ENCODE measurements at places on chromosomes 5 and 9.

DNA sequence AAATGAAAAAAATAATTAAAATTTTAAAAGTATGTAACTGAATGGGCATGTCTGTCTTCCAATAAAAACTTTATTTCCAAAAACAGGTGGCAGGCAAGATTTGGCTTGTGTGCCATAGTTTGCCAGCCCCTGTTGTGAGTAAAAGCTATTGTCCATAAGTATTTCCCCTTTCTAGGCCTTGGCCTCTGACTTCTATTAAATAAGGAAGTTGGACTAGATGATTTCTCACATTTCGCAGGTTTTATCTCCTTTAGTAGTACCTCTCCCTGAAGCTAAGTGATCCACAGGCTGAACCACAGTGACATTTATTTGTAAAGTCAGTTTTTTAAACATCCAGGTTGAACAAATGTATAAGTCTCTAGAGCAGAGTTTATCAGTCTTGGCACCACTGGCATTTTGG, 41.3 kb downstream of the RECK start:
- no peak for DNase-seq

DNA sequence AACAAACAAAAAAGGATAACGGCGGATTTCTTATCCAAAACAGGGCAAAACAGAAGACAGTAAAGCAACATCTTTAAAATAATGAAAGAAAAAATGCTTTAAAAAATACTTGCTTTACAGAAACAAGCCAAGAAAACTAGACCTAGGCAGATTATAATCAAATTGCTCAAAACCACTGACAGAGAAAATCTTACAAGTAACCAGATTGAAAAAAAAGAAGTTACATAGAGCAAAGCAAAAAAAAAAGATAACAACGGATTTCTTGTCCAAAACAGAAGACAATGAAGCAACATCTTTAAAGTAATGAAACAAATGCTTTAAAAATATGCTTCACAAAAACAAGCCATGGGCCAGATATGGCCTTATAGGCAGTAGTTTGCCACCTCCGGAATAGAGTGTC, 51.1 kb downstream of the RICTOR start:
- no peak for DNase-seq

- DNase-seq: peak; percentile 62
Measured at GRCh38 chr5:41736641-41737040, 133.6 kb downstream of the OXCT1 start.

DNA sequence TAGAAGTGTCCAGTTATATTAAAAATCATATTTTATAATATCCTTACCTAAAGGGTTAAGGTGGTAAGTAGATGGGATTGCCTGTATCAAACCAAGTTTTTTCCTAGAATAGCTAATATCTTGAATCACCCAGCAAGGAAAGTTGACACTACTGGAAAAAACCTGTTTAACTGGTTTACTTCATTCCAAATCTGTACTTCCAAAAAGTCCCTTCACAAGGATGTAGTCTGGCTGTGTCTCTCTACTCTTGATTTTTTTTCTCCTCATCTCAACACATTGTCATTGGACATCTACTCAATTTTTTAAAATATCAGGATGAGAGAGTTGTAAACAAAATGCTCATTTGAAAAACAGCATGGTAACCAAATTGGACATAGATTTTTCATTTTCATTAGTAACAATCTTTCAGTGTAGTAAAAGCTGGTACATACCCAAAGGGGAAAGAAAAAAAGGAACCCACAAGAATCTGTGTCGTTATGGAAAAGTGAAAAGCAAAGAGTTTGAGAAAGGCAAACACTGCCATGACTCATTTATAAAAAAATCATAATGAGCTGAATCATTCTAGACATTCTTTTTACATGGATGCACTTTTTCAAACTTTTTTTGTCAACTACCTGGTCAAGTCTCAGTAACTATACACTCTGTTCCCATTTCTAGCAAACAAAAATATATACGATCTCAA, 173.5 kb downstream of the GLIS3 start:
- peak; percentile 84 for DNase-seq

DNA sequence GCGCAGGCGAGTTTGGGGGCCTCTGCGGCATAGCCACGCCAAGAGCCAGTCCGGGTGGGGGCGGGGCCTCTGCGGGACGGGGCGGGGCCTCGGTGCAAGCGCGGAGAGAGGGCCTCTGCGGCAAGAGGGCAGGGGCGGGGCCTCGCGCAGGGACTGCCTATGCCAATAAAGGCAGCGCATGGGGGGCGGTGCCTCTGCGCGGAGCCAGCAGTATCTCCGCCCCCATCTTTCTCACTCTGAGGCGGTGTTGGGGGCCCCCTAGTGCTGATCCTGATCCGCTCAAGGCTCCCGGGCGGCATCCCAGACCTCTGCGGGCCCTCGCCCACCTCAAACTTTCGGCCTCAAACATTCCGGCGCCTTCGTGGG, 9.2 kb upstream of the GPRIN1 start:
- peak; percentile 92 for DNase-seq

- no peak for DNase-seq
Measured at GRCh38 chr5:91190314-91190690, 192.8 kb downstream of the ARRDC3 start.

- no peak for DNase-seq
Measured at GRCh38 chr9:20786807-20787206, 102.7 kb downstream of the FOCAD start.

GRCh38 chr5:6715271-6715670, 2.0 kb downstream of the TENT4A start:
- no peak for DNase-seq

GRCh38 chr9:109771087-109771486, 8.9 kb upstream of the PALM2AKAP2 start:
- peak; percentile 59 for DNase-seq

DNA sequence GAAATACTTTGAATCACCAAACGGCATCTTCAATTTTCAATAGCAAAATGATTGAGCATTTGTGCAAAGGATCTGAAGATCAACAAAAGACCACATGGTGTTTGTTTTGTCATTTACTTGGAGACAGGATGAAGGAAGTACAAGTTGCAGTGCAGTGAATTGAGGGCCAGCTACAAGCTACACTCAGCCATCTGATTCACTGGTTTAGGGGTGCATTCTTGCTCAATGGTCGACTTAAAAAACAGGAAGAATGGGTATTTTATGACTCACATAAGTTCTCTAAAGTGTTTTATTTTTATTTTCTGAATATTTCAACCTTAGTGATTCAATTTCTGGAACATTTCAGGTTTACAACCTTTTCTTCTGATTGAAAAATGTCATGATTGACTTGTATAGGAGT, 412.1 kb upstream of the ADAMTSL1 start:
- DNase-seq: no peak

All from choroid plexus epithelial cell (primary cell).